Right ventricle myocardium superior (tissue), 1 donor: ENCODE measurements at places on chromosomes 6 and 20. TPM values are rescaled to one million over a fixed set of nuclear protein-coding genes. Genes with fewer than 3 reads are reported as not detected.

- no peak for DNase-seq
These were observed 9.4 kb downstream of the SNX9 start for GRCh38 chr6:157832250-157832967.

GRCh38 chr20:48102931-48103660, 317.8 kb upstream of the SULF2 start:
- no peak for DNase-seq

DNA sequence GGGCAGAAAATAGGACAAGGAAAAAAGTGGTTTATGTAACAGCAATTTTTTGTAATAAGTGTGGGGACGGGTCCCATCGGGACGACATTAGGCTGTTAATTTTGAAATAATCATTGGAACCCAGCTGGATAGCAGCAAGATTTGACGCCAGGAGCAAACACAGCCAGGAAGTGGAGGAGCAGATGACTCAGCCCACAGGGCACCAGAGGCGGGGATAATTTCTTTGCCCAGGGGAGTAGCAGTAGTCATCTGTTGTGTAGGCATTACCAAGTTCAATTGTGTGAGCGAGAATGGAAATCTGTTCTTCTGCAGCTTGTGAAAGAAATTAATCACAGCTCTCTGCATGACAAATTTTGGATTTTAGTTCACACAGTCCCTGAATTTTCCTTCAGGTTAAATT, 22.6 kb upstream of the RIN2 start:
- DNase-seq: peak; percentile 82

- no peak for DNase-seq
These were observed 10.8 kb downstream of the DLK2 start for GRCh38 chr6:43444582-43444981.

GRCh38 chr20:8749101-8749500, 319.8 kb upstream of the PLCB4 start:
- no peak for DNase-seq

DNA sequence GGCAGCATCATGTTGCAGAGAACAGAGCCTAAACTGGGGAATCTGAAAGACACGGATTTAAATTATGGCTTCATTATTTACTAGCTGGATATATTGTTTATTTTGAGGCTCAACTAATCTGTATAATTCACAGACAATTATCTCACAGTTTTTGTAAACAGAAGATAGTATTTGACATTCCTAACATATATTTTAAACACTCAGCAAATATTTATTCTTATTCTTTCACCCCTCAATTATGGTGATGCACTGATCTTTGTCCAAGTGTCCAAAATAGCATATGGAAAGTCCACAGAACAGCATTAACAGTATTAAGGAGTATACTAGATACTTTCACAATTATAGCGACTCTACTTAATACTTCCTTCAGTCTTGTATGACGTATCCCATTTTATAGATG, 257.0 kb downstream of the ADGRG6 start:
- DNase-seq: no peak

DNA sequence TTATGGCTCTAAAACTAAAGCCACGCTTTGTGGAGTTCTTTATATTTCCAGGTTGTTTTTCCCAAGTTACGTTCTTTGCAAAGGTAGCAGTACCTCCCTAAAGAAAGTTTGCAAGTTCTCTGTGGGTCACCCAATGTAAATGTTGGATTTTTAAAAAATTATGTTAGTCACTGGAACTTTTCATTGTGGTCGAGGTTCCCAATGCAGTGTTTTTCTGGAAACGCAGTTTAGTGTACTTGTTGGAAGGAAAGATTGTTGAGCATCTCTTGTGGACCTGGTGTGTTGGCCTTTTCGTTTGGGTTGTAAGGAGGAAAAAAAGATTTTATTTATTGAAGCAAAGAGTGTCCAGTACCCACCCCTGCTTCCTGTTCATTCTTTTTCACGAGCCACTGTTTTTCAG, 1.4 kb downstream of the TOP1 start:
- DNase-seq: no peak

GRCh38 chr6:76220805-76221204, 148.3 kb upstream of the IMPG1 start:
- DNase-seq: no peak

DNA sequence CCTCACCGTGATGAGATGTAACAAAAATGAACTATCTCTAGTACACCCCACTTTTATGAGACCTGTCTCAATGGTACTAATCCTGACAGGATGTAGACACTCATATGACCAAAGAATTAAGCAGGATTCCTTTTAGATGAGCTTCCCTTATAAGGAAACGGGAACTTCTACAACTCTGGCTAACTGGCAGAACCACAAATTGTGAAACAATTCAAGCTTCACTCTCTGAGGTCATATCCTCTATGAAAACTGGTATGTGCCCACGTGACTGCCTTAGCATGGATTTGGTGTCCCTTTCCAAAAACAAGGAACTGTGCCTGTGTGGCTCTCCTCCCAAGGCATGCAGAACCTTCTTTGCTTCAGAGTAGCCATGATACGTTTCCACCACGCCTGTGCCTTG, 14.1 kb upstream of the CPNE5 start:
- no peak for DNase-seq

- DNase-seq: no peak
These were observed 190.2 kb upstream of the SNX9 start for GRCh38 chr6:157632821-157633220.

DNA sequence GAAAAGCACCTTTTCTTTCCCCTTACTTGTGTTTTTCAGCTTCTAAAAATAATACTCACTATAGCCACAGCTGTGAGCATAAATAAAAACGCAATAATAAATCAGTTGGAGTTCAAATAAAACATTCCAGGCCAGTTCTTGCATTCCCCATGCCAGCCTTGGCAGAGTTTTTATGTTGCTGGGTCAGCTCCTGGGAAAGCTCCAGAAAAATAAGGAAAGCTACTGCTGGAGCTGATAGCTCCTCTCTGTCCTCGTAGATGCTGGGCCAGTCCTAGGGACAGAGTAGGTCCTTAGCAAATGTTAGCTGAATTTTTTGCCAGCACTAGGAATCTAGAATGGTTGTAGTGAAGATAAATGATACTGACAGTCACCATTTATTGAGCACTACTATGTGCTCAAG, 389.0 kb upstream of the SYNCRIP start:
- DNase-seq: no peak

- no peak for DNase-seq
These were observed 10.0 kb upstream of the POU3F2 start for GRCh38 chr6:98824162-98824901.

DNA sequence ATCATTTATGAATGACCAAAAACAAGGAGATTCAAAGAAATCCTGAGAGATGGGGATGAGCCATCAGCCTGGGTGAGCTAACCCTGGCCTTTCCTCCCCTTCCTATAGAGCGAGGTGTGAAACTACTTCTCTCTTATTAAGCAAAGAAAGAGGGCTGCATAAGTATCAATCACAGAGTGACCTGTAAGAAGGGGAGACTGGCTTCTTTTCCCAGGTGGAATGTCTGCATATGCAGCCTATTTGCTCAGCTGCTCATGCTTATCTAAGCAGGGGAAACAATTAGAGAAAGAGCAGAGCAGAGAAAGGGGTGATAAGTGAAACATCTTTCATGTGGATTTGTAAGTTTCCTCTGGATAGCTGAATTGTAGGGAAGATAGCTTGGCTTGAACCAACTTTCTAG, 160.0 kb downstream of the PKHD1 start:
- DNase-seq: no peak

DNA sequence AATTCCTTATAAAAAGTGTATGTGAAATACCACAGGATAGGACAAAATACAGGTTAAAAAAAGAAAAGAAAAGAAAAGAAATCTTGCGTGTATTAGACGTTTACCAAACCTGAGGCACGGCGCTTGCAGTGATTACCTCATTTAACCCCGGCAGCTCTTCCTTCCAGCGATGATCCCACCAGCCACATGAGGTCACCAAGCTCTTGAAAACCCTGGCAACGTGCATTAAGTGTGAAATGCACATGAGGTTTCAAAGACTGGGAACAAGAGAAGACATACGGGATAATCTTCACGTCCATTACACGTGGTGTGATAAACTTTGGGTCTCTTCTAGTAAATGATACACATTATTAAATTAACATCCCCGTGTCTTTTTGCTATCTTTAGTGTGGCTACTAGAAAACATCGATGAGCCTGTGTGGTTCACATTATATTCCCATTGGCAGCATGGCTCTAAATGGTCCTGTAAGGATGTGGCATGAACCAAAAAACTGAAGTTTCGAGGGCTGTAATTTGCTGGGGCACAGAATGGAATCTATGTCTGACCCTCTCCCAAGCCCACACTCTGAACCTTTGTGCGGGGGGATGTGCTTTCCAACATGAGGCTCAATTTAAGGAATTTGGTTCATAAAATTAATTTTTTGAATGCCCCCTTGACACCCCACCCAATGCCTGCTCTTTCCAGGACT, 59.2 kb upstream of the THBS2 start:
- DNase-seq: no peak

DNA sequence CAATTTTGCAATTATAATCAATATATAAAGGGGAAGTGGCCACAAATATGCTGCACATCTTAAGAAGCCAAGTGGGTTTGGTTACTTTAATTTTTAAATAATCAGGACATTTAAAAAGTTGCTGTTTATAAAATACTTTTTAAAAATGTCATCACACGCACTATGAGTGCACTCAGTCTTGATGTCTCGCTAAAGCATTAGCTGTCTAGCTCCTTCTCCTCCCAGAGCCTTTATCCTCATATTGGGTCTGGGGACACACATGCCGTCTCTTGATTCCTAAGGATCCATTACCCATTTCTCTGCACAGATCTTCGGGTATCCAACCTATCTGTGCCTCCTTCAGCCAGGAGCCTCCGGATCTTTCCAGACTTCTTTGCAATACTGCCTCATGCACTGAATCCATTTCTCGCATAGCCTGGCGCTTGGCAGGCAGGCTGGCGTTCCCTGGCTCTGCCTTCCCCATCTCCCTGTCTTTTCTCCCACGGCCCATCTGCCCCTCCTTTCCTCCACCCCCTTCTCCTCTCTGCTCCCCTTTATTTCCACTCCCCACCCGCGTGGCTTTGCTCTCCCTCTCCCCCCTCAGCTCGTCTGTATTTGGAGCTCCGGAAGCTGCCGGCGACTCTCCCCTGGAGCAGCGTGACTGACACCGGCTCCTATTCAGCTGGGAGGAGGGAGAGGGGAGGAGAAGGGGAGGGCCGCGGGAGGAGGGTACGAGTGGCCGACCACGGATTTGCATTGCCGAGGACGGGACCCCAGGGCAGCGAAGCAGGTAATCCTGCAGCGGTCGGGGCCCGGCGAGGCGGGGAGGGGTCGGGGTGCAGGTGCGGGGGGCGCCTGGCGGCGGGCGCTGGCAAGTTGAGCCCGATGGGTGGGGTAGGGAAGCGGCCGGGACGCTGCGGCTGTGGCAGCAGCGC, at the start of gene CAP2:
Gene CAP2 (plus strand): TSS at position 618 of the 914 bp plus-strand sequence. CDS start 27,961 bp downstream, outside the sequence.
- DNase-seq: peak; percentile 77

GRCh38 chr20:40600441-40601219, 88.4 kb downstream of the MAFB start:
- no peak for DNase-seq

- peak; percentile 74 for DNase-seq
These were observed 16.4 kb upstream of the KIFC1 start for GRCh38 chr6:33375143-33375671.

GRCh38 chr6:51868591-51869355, 218.6 kb downstream of the PKHD1 start:
- no peak for DNase-seq

DNA sequence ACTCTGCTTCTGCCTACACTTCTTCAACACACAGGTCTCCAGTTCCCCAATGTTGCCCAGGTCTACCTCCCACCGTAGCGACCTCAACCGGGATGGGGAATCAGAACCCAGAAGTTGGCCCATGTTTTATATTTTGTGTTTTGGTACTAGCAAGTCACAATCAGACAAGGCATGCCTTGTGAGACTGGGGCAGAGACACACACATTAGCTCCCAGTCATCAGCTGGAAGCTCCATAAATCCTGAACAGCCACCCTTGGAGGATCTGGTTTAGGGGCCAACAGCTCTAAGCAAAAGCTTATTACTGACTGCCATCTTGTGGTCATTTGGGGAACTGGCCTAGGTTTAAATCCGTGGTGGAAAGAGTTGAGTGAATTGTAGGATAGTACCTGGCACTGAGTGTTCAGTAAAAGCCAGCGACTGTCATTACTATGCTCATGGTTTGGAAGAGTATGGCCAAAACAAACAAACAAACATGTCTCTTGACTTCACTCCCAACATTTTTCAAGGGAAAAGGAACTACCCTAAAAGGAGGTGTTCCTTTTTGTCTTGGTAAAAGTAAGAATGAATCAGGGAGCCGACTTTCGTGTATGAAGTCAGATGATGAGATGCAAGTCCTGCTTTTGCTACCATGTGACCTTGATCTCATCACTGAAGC, 40.5 kb downstream of the PIM1 start:
- no peak for DNase-seq

DNA sequence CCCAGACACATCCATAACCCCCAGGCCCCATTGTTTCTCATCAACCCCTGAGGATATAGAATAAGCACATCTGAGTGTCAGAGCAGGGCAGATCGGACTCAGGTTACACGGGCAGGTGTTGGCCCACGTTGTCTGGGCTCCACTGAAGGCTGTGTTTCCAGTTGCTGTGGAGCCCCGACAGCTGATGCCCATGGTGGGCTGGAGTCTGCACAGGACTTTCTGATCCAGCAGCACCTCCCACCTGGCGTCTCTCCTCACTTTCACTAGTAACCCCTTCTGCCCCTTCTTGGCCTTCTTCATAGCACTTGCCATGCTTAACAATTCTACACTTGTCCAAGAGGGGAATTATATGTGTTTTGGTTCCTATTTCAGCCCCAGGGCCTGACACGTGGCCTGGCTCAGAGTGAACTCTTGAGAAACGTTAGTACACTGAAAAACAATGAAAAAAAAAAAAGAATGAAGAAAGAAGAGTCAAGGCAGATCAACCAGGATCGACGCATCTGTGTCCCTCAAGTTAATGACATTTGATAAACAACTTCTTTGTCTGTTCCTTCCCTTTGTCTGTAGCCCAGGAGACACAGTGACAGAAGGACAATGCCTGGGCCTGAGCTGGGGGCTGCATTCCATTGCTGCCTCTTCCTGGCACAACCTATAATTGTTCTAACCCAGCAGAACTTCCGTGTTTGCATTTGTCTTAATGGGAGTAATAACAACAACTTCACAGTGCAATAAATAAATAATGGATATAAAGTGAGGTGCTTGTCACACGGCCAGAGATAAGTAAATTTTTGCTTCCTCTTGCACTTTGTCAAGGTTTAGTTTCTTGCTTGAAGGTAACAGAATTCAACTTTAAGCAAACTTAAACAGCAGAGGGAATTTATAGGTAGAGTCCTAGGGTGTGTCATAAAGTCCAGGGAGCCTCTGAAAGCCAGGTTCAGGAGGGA, 224.2 kb upstream of the SSTR4 start:
- DNase-seq: no peak

- no peak for DNase-seq
These were observed 42.9 kb downstream of the HDGFL1 start for GRCh38 chr6:22612236-22612635.

Gene MAS1
- total RNA-seq: not detected

Gene EEF1A2
- total RNA-seq: 1,229 TPM

Gene GGT7
- total RNA-seq: 21.0 TPM

Gene DSE
- total RNA-seq: 10.2 TPM

Gene SIRPA
- total RNA-seq: 19.5 TPM

Gene VSX1
- total RNA-seq: 0.30 TPM

Gene VGLL2
- total RNA-seq: not detected

Gene CRISP2
- not detected for total RNA-seq

Gene SNAI1
- total RNA-seq: 0.81 TPM
